ENCODE measurements at places on chromosomes 2 and 18.
A peak's percentile ranks its signal among the peaks of the same experiment; 100 is the strongest.

DNA sequence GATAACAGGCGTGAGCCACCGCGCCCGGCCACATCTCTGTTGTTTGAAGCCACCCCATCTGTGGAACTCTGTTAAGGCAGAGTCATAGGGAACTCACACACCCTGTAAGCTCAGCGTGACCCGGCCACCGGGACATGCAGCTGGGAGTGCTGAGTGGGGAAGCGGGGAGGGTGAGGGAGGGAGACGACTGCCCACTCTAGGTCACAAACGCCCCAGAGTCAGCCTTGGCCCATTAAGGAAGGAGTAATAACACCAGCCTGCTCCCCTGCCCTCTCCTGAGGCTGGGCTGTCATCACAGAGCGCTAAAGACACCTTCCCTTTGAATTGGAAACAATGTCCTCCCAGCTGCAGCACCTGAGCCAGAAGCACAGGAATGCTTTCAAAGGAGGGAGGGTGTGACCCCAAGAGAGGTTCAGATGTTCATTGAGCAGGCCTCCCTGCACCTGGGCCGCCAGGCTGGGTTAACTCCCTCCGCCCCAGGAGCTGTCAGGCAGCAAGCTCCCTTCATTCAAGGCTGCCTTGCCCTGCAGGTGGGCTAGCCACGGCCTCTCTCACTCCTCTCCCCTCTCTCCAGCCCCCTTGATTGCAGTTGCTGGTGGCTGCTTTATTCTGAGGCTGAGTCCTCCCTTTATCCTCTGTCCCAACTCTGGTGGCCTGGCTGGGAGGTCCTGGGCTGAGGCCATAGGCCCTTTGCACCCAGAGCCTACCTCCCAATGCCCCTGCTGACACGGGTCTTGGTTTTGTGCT, 77.2 kb upstream of the HPCAL1 start:
- DNase-seq: no peak

GRCh38 chr2:101188683-101189405, 37.7 kb upstream of the TBC1D8 start:
- peak; percentile 28 for DNase-seq

- DNase-seq: no peak
These were observed 62.0 kb downstream of the GPR39 start for GRCh38 chr2:132478461-132479105.

DNA sequence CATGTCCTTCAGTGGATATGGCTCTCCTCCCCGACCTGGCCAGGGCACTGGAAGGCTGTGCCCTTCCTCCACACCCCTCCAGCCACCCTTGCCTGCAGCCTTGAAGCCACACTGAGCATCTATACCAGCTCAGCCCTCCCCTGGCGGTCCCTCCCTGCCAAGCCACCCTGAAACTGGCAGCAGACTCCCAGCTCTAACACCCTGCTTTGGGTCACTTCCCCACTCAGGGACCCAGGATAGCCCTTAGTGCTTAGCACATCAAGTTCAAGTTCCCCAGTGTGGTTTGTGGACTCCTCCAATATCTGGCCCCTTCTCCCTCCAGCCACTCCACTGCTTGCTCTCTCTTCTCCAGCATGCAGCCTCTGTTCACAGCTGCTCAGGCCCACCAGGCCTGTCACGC, 89.4 kb downstream of the TNS1 start:
- no peak for DNase-seq

DNA sequence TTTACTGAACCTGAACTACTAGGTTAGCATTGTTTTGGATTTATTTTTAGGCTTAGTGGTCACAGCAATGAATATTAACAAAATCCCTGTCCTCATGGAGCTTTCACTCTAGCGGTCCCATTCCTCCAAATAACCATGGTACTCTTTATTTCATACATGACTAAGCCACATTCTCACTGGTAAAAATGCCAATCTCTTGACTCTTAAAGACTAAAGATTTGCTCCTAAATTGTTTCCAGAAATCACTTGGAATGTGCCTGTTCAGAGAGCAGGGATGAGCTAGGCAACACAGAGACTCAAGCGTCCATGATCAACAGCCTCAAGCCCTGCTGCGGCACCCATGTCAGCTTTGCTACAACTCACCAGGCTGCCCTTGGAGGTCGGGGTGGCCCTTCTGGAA, 13.5 kb downstream of the LMAN1 start:
- DNase-seq: no peak

- DNase-seq: no peak
These were observed 141.5 kb downstream of the FBXO15 start for GRCh38 chr18:74006143-74006542.

- DNase-seq: no peak
These were observed 65.0 kb downstream of the SMC6 start for GRCh38 chr2:17688600-17688999.

DNA sequence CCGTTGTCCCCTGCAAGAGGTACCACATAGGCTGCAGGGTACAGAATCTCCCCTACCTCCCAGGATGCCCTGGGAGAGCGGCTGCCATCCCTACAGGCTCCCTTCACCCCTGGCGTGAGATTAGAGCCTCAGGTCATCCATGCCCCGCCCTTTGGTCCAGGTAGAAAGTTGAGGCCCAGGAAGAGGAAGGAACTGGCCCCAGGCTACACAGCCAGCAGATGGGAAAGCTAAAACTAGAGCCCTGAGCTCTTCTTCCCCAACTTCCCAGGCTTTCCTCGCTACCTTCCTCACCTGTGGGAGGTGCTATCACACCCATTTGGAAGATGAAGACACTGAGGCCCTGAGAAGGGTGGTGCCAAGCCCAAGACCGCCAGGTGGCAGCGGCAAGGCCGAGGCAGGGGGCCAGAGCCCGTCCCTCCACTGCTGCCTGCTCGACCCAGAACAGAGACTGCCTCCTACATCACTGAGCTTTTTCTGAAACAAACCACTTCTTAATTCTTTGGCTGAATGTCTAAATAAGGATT, 25.8 kb downstream of the CIB4 start:
- DNase-seq: no peak

GRCh38 chr2:163656622-163657280, 79.1 kb downstream of the FIGN start:
- DNase-seq: no peak

DNA sequence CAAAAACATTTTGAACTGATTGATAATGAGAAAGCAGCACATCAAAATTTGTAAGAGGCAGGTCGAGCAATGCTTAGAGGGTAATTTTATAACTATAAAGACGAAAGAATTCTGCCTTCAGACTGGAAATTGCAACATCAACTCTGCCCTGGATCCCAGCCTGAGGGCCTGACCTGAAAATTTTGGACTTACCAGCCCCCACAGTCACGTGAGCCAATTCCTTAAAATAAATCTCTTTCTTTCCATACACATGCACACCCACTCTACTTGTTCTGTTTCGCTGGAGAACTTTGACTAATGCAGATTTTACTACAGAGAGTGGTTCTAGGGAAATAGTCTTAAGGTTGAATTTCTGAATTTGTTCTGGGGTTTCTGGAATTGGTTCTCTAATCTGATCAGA, 14.6 kb upstream of the ACOXL start:
- DNase-seq: no peak

DNA sequence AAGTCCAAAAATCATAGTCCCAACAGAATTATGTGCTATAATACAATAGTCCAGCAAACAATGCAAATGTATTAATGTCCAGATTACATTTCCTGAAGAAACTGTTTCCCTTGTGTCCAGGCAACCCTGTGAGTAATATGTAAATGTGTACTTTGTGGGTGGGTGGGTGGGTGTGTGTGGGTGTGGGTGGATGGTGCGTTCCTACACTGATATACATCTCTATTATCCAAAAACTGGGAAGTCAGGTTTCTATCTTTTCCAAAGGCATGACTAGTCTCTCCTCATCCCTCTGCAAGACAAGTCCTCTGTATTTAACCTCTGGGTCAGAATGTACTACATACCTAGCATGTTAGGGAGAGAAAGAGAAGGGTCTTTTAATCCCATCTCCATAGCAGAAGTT, 71.6 kb downstream of the LNPK start:
- no peak for DNase-seq

- no peak for DNase-seq
These were observed 123.6 kb upstream of the GPC1 start for GRCh38 chr2:240311821-240312220.

DNA sequence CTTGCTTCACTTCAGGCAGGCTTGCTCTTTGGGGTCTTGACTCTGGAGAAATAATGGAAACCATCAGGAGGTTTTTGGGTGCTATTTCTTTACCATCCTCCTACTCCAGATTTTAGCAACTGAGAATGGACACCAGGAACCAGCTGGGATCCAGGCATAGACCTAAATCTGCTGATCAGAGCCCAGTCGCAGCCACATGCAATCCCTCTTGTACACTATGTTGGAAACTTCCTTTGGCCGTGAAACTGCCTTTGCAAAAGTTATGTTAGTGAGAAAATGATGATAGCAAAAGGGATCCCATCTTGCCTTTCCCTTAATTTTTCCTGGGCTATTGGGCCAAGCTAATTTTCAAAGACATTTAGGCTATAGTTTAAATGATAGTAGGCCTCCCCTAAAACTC, 158.8 kb upstream of the ARL4C start:
- DNase-seq: no peak

DNA sequence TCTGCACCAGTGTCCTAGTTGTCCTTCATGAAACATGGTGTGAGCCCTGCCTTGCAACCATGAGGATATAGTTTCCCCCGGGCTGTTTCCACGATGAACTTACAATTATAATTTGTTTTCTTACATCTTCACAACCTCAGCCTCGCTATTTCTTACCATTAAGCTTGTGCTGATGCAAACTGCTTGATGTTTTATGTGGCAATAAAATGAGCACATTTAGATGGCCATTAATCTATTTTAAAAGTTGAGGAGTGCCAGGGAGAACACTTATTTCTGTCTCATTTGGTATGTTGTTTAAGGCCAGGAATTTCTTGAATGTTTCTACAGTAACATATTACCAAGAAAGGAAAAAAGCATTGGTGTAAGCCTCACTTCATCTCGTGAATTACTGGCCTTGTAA, 214.5 kb upstream of the SLC8A1 start:
- no peak for DNase-seq

DNA sequence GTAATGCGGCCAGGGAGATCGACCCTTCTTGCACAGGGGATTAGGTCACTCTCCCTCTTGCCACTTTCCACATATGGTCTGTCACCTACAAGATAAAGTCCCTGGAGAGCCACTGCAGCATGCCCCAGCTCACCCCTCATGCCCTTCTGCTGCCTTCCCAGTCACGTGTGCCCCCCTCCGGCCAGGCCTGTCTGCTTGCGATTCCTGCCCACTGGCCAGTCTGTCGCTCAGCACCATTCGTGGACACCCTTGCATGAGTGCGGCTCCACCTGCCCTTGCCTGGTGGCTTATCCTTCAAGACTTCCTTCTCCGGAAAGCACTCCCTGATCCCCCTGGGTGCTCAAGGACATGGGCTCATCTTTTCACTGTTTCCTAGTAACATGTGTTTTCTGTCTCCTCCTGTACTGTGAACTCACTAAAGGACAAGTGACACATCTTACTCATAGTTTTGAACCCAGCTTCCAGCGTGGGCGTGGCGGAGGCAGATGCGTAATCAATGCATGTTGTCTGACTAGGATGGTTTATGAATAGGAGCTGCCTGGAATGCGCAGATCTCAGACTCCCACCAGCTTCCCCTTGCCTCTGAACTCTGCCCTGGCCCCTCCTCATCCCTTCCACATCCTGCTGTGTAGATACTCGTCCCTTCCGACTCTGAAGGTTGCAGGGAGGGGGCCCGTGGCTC, 7.8 kb upstream of the NT5DC4 start:
- DNase-seq: no peak

All from MG63 (cell line).